ENCODE measurements at places on chromosomes 6 and 20.

DNA sequence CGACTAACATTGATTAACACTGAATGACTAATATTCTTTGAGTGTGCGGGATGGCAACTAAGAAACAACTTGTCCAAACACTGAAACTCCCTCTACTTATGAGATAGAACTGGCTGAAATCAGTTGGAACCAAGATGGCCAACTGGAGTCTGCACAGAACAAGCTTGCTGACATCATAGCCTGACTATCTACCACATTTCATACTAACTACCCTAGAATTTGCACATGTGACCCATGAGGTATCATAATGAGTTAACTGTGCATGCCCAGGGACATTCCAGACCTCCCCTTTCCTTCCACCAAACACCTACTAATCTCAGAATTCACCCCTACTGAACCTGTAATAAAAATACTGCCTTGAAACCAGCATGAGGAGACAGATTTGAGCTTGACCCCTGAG lies 43.2 kb downstream of the PHIP start:
- no peak for DNase-seq

GRCh38 chr6:121356575-121356974 lies 22.3 kb upstream of the TBC1D32 start:
- no peak for DNase-seq

- no peak for DNase-seq
These were observed 25.2 kb downstream of the FNDC1 start for GRCh38 chr6:159194421-159194820.

DNA sequence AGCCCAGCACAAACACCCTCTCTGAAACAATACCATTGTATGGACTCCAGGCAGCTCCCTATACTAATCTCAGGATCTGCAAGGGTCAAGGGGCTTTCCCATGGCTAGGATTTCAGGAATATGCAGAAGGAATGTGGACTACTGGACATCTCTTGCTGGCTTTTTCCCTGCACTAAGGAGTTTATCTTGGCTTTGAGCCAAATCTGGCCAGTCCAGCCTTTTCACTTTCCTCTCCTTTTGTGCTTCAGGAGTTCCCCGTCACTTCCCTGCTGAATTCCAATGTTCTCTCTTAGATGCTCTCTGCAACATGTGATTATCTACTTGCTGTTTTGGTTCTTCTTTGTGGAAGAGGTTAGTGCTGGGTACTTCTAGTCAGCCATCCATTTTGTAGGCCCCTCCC lies 568.2 kb downstream of the HDGFL1 start:
- no peak for DNase-seq

DNA sequence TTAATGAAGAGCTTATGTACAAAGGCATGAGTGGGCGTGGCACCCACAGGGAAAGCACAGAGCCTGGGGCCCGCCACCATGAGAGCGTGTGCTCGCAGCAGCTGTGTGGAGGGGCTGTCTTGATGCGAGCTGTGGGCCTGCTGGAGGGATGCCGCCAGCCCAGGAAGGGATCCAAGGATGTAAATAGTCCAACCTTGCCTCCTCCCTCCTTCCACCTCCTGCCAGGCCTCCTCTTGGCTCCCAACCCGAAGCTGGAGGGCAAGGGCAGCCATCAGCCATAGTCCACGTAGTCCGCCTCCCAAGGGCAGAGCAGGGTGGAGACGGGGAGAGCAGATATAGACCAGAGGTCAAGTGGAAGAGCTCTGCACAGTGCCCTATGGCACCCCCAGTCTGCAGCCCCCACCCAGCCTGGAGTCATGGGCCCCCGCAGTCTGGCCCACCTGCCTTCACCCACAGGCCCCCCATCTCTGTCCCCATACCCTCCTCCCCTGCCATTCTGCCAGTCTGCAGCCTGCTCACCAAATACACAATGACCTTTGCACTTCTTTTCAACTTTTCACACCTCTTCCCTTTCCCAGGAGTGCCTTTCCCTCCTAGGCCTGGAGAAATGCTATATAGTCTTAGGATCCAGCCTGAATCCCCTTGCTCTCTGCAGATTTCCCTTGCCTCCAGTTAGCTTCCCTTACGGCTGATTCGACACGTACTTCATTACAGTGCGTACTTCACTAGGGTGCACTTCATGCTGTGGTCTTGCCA lies 77.1 kb downstream of the SHLD1 start:
- DNase-seq: no peak

- no peak for DNase-seq
These were observed 111.9 kb downstream of the TRIM27 start for GRCh38 chr6:28811873-28812272.

DNA sequence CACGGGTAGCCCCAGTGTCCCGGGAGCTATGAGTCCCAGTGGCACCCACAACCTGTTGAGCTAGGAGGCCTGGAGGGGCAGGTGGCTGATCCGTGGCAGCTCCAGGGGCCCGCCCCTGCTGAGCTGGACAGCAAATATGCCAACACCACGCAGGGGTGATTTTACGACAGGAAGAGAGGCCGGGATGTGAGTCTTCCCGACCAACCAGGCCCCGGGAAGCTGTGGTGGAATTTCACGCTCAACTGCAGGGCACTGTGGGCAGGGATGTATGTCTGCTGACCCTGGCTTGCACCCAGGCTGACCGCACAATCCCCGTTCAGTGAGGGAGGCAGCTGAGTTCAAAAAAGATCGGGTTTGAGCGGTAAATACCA lies 183.9 kb downstream of the ERMARD start:
- no peak for DNase-seq

DNA sequence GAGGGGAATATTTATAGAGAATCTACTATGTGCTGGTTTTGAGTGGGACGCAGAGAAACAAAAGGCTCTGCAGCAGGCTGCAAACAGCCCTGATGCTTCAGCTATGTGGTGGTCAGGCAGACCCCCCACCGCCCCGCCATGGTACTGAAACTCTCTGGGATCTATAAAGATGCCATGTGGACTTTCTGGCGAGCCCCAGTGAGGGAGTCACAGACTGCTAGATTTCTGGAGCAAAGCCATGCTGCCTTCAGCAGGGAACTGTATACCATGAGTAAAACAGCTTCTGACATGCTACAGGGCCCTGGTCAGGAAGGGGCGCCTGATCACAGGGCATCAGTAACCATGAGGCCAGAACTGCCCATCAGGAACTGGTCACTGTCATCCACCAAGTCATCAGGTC lies 19.2 kb upstream of the BPIFB1 start:
- no peak for DNase-seq

DNA sequence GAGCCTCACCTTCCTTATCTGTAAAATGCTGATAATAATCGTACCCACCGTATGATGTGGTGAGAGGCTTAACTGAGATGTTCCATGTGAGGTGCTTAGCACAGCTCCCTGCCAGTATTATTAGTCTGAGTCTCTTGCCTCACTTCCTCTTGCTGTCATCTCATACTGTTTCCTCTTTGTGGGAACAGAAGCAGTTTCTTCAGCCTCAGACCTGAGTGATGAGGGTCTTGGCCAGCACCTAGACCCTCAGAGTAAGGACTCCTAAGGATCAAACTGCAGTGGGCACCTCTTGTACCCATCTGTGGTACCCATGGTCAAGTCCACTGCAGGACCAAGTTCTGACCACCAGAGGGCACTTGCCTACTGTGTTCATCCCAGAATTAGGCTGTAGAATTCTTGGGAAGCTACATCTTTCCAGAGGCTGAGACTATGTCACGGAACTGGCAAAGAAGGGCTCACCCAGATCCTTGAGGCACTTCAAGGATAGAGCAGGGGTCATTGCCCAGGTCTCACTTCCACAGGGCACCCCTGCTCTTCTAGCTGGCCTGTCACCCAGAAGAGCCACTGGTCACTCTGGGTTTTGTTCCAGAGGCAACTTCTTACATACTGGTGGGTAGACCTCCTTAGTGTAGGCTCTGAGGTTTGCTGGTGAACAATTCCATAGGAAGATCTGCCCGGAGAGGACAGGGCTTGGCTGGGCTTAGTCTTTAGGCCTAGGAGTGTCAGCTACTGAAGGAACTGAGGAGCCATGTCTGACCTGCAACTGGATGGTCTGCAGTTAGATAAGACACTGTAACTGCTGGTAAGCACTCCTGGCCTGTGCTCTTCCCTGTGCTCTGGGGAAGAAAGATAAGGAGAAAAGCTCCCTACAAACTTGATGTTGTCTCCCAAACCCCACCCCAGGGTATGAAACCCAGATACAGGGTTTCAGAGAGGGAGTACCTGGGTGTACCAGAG lies 20.6 kb upstream of the SGK2 start:
- no peak for DNase-seq

- no peak for DNase-seq
These were observed 203.4 kb downstream of the TTLL2 start for GRCh38 chr6:167528239-167528638.

- DNase-seq: no peak
These were observed 8.9 kb upstream of the BTBD9 start for GRCh38 chr6:38648629-38649028.

DNA sequence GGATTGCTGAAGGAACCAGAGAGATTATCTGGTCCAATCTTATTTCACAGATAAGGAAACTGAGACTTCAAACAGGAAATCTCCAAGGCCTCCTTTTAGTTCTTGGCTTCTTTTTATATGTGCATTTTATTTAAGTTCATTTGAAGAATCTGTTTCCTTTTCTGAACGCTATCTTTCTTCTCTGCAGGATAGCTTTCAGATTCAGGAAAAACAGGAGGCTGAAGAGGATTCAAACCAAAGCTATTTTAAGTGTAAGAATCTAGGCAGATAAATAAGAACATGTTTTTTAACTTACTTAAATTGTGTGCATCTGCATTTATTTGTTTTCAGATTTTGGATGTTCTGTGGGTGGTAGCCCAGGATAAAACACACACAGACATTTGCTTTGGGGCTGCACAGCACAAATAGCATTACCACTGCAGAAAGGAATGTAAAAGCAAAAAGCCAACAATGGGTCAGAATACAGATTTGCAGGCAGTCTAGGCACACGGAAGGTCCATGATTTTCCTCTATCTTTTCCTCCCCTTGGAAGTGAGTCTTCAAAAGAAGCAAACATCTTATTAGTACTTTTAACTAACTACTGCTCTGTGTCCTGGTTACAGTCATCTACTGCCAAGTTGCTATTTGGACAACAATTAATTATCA lies 188.8 kb upstream of the TBX18 start:
- DNase-seq: no peak

- no peak for DNase-seq
These were observed 149.4 kb upstream of the MLIP start for GRCh38 chr6:53961679-53962370.

- DNase-seq: no peak
These were observed 8.8 kb downstream of the MDFI start for GRCh38 chr6:41647061-41647511.

DNA sequence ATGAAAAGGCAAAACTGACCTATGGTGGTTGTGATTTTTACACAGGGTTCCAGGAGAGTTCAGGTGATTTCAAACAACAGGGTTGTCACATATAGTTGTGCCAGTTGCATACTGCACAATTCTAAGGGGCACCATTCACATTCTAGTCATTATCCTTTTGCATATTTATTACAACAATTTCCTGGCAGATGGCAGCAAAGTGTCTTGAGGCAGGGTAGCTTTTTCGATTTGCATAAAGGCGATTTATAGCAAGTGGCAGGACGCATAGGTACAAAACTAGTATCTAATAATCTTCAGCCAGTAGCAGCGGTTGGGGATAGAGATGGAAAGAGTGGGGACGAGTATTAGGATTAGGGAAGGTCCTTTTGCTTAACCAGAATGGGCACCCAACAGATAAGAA lies 46.5 kb upstream of the TRAF3IP2 start:
- no peak for DNase-seq

DNA sequence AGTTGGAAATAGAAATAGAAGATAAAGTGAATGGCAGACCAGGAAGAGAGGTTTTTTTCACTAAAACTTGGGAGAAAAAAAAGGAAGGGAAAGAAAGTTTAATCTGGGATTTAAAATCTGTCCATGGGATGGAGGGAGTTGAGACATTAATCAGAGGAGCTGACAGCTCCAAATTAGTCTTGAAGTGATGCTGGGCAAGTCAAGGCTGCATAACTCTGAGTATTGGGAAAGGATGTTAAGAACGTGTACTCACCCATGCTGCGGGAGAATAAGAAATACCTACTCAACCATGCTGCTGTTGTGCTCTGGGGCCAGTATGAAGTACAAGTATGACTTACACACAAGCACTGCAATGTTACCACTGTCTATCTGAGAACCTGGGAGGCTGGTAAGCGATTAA lies 47.5 kb downstream of the SNRNP48 start:
- no peak for DNase-seq

GRCh38 chr6:43254138-43254817 lies 11.0 kb downstream of the TTBK1 start:
- DNase-seq: no peak

GRCh38 chr6:163420289-163420614 lies 5.7 kb downstream of the QKI start:
- no peak for DNase-seq

- DNase-seq: no peak
These were observed 463.6 kb downstream of the HACE1 start for GRCh38 chr6:104396077-104396476.

DNA sequence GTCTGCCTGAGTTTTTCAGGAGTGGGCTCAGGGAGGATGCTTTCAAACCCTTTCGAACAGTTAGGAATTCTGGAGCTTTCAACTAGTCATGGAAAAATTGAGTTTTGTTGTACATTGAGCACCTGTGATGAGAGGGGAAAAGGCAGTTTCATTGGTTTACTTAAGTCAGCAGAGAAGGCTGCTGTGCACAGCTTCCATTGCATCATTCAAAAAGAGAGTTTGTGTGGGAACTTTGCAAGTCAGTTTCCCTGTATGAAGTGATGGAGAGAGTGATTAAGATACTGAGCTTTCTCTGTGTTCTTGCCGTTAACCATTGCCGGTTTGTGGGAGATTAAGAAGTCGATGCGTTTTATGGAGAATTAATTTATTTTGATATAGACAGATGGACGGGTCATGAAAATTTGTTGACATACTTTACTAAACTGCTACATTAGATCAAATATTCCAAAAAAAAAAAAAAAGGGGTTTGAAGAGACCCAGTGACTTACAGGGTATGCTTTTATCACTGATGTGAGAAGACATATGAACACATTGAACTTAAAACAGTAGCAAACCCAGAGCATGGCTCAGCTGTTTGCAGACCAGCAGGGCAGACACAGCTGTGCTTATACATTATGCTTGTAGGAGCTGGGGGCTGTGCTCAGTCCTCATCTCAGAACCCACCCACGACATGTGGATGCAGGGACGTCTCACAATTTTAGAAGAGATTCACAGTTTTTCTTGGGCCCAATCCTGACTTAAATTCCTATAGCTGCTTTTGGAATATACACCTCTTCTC lies 234.1 kb downstream of the SOX4 start:
- DNase-seq: no peak

GRCh38 chr6:18413381-18413780 lies 26.2 kb downstream of the RNF144B start:
- DNase-seq: no peak

Measured in amniotic stem cell (primary cell).